ENCODE measurements at places on chromosomes 11 and 22.

DNA sequence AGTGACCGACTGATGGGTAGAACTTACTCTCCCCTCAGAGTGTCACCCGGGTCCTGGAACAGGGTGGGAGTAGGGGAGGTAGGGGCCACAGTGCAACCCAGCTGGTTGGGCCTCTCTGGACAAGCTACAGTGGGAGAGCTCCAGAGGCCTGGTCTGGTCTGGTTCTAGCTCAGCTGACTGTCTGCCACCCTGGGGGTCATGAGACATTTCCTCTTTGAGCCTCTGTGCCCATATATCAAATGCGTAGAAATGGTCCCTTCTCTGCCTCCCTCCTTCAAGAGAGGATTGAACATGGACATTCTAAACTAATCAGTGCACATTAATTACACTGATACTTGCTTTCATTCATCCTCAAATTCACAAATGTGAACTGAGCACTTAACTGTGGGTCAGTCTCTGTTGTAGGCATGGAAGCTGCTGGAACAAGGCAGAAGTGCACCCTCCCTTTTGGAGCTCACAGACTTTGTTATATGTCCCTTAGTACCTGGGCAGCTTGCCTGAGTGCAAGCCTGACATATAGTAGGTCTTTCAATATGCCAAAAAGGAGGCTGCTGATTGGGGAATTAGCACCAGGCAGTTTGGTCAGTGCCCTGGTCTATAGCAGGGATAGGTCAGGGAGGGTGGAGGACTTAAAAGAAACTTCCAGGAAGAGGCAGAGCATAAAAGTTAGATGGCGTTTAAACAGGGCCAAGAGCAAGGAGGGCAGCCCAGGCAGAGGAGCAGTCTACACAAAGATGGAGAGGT lies 25.7 kb downstream of the ARHGEF17 start:
- DNase-seq, result no peak

- no peak for DNase-seq
Measured at GRCh38 chr11:34226210-34226609, 120.8 kb downstream of the NAT10 start.

GRCh38 chr22:48942698-48943566 lies 884.7 kb downstream of the BRD1 start:
- DNase-seq, result no peak

DNA sequence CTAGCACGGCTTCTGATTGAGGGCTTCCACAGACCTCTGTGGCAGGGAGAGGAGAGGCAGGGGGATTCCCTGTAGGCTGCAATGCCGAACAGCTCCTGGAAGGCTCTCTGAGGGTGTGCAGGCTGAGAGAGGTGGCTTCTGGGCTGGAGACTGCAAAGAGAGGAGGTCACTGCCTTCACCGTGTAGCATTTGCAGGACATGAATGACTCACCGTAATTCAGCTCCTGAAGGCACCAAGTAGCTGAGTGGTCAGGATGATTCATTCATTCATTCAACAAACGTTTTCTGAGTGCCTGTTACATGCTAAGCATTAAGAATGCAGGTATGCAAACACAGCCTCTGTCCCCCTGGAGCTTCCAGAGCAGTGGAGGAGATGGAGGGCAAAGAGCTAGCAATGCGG lies 18.0 kb upstream of the EIF3D start:
- DNase-seq, result no peak

- DNase-seq, result no peak
Measured at GRCh38 chr11:102453302-102453695, 734 bp upstream of the TMEM123 start.

DNA sequence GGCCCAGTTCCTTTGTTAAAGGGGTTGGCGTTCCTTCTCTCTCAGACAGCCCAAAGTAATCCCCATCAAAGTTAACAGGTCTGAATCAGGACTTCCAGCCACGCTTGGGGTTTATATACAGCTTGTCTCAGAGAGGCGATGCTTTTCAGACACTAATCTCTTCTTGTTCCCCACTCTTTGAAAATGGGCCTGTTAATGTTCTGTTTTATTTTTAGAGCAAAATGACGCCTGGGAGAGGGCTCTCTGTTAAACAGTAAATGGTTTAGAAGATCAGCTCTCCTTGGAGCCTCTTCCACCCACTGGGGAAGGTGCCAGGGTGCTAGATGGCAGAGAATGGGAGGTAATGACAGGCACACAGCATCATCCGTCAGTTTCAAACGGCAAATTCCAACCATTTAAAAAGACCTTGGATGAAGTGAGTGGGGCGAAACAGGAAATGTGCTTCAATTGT lies 235.9 kb upstream of the NARS2 start:
- DNase-seq, result no peak

GRCh38 chr11:118998822-118999221 lies 884 bp downstream of the CENATAC start:
- DNase-seq, result no peak

- DNase-seq, result no peak
Measured at GRCh38 chr11:65528819-65529350, 4.0 kb downstream of the SCYL1 start.

DNA sequence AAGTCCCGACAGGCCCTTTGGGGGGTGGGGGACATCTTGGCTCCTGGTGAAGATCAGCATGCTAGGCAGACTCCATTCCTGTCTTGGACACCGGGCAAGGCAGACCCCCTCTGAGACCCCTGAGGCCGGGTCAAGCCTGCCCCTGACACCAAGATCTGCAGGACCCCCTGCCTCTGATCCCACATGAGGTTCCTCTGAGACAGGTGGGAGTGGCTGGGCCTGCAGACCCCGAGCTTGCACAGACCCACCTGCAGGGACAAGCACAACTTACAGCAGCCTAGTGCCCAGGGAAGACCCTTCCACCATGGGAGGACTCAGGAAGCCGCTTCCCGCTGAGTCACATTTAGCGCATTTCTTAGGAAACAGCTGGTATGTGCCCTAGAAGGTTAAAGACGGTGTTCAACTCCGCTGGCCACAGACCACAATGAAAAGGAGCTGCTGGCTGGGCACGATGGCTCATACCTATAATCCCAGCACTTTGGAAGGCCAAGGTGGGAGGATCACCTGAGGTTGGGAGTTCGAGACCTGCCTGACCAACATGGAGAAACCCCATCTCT lies 15.5 kb downstream of the ARVCF start:
- no peak for DNase-seq

DNA sequence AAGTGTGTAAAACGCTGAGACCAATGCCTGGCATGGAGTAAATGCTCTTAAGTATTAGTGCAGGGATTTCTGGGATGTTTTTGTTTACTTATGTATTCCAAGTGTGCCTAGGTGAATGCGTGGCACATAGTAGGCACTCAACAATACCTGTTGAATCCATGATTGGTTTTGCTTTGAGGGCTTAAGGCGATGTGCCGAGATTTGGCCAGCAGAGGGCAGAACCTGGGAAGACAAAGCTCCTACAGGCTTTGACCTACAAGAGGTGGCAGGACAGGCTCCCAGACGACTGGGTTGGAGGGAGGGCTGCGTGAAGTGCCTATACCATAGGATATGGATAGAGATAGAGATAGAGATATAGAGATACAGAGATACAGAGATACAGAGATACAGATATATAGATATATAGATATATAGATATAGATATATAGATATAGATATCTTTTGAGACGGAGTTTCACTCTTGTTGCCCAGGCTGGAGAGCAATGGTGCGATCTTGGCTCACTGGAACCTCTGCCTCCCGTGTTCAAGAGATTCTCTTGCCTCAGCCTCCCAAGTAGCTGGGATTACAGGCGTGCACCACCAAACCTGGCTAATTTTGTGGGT lies 13.9 kb downstream of the KCNE3 start:
- DNase-seq, result peak; percentile 17

DNA sequence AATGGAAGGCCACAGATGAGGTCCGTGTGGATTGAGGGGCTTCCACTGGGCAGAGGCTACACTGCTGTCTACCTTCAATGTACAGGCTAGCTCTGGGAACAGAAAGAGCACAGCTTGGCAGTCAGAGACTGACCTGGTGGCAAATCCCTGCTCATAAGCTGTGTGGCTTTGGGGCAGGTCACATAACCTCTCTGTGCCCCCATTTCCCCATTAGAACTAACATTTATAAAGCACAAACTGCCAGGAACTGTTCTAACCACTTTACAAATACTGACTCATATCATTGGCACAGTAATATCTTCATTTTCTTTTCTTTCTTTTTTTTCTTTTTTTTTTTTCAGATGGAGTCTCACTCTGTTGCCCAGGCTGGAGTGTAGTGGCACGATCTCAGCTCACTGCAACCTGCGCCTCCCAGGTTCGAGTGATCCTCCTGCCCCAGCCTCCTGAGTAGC lies 3.1 kb downstream of the FOSL1 start:
- no peak for DNase-seq

Data from NCI-H1694 treated with DMSO at 0.1 percent for 48 hours (cell line).